Activated CD8-positive, alpha-beta memory T cell treated with anti-CD3 and anti-CD28 coated beads, Interleukin-2, amount 10 ng/mL, durations not matched to agents 7 days and 5 days (primary cell): ENCODE measurements at places on chromosomes 4 and X.

DNA sequence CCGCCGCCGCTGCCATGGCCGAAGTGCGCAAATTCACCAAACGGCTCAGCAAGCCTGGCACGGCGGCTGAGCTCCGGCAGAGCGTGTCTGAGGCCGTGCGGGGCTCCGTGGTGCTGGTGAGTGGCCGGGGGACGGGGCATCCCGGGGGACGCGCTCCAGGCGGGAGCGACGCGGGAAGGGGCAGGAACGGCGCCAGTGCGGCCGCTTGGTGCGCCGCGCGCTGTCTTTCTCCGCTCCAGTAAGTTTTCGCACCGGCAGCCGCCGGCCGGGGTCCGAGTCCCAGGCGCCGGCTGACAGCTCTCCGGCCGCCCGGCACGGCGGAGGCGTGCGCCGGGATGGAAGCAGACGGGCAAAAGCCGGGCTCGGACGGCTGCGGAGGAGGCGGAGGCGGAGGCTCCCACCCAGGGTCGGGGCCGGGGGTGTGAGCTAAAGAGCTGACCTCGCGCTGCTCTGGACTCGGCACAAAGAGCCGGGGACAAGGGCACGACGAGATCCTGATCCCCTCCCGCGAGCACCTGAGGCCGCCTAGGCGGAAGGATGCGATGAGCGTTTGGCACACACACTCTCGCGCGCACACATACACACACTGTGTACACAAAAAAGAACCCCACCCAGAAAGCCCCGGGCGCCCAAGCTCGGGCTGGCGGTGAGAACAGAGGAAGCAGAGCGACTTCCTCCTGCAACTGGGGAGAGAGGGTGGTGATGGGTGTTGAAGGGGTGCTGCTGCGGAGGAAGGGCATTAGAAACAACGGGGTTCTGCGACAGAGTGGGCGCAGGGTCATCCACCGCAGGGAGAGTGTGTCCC, 545 bp downstream of the DOCK11 start:
- peak; percentile 90 for DNase-seq

DNA sequence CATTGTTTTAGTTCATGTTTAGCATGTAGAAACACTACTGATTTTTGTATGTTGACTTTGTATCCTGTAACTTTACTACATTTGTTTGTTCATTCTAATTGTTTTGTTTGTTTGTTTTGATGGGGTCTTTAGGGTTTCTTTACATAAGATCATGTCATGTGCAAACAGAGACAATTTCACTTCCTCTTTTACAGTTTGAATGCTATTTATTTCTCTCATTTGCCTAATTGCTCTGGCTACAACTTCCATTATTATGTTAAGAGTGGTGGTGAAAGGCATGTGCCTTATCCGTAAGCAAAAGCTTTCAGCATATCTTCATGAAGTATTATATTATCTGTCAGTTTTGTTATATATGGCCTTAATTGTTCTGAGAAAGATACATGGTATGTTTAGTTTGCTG, 571.1 kb downstream of the PCDH7 start:
- DNase-seq, result no peak

DNA sequence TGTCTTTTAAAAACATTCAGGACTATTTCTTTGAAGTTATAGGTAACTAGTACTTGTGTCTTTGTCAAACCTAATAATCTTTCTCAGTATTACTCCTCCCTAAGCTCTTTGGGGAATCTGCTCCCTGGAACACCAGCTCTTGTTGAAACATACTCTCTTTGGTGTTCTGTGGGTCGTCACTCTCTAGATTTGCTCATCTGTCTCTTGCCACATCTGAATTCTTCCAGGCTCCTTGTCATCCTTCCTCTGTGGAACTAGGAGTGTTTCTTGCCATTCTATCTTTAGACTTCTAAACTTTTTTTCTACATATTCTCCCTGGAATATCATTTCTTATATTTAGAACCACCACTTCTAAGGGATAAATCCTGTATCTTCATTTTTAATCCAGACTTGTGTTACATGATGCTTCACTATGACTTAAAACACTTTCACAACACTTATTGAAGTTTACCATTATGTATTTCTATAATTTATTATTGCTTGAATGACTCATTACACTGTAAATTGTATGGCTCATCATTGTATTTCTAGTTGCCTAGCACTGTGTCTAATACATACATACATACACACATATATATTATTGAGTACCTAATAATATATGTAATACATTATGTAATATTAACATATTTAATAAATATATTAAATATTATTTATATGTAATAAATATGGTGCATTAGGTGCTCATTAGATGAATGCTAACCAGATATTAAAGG, 186.1 kb downstream of the TMA16 start:
- no peak for DNase-seq

- no peak for DNase-seq
These were observed 55.7 kb upstream of the EOLA2 start for GRCh38 chrX:149993989-149994388.

DNA sequence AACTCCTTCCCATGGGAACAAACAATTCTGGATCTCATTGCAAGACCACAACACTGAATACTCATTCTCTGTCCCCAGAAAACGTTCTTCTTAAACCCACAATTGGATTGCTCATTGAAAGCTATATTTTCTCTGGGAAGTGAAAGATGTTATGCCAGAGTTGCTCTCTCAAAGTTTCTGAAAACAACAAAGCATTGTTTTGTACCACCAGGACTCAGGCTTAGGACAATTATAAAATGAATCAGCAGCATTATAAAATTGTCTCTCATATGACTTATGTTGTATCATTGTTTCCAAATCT, 26.5 kb downstream of the TFDP3 start:
- DNase-seq, result no peak

GRCh38 chrX:24828147-24828546, 134.4 kb downstream of the POLA1 start:
- DNase-seq, result no peak

DNA sequence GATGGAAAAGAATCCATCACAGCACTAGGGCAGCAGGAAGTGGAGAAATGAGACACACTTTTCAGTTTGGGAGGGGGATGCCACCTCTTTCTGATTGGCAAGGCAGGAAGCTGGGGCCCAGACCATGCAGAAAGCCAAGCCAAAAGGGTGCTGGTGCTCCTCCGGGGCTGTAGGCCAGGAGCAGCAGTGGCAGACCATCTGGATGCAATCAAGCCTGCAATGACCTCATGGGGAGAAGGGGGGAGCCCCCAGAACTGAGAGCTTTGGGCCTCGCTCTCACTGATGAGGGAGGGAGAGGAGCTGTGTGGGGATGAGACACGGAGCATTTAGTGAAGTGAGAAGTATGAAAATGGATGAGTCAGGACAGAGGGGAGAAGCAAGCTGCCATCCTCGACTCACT, 141.3 kb upstream of the NALF2 start:
- no peak for DNase-seq

- DNase-seq, result no peak
These were observed 935.0 kb upstream of the INTU start for GRCh38 chr4:126697748-126698147.

DNA sequence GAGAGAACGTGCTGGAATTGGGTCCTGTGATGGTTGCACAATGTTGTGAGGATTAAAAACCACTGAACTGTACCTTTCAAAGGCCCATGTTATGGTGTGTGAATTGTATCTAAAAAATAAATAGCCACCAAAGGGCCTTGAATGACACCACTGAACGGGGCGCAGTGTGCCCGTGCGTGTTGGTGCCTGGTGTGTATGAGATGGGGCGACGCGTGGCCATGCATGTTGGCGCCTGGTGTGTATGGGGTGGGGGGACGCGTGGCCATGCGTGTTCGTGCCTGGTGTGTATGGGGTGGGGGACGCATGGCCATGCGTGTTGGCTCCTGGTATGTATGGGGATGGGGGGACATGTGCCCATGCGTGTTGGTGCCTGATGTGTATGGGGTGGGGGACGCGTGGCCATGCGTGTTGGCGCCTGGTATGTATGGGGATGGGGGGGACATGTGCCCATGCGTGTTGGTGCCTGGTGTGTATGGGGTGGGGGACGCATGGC, 66.6 kb upstream of the HELT start:
- no peak for DNase-seq

DNA sequence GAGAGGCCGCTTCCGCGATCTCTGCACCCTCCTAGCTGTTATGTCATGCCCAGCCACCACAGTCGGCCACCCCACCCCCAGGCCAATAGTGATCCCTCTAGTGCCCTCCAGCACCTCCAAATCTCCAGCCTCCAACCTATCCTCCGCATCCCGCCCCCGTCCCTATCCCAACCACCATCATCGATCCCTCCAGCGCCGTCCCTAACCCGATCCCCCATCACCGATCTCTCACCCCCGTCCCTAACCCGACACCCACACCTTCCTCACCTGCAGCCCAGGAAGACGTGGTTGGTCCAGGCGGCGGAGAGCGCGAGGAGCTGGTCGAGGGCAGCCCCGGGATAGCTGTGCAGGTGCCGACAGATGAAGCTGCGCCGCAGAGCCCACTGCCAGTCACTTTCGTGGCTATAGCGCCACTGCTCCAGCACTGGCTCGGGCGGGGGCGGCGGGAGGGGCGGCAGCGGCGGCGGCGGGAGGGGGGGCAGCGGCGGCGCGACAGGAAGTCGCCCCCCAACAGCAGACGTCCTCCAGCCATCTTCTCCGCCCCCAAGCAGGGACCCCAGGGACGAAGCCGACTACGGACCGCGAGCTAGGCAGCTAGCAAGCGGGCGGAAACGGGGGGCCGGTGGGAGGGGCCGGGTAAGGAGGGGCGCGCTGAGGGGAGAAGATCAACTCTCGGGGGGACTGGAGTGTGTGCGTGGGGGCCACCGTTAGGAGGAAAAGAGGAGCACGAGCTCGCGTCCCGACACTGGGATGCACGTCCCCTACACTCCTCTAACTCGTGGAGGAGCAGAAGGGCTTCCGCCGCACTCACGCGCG, 552 bp downstream of the NKRF start:
- DNase-seq, result peak; percentile 69

- no peak for DNase-seq
These were observed 3.1 kb downstream of the POU3F4 start for GRCh38 chrX:83511208-83511607.

DNA sequence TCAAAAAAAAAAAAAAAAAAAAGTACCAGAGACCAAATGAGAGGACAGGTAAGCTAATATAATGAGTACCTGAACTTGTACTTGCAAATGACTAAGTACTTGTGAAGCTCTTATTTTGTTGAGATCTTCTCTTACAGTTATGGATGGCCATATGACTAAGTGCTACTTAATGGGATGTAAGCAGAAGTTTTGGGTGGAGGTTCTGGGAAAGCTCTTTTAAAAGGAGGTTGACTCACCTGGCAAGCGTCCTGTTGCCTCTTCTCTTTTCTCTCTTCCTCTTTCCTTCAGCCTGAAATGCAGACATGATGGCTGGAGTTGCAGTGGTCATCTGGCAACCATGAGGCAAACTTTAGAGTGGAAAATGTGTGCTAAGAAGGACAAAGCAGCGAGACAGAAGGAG, 36.9 kb upstream of the MED14 start:
- DNase-seq, result no peak

DNA sequence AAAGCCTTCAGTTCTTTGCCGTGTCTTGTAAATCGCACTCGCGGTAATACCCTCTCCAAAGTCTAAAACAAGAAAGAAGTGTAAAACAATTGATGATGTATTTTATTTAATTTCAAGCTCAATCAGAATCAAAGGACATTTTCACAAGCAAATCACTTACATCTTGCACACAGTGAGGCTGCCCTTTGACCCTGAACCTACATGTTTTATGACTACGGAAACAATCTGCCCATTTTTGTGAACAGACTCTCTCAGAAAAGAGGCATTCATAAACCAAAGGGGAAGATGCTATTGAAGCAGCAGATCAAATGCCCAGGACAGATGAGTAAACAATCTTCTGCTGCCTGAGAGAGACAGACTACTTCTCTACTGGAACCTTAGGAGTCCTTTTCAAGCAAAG, 76.0 kb upstream of the DDX60 start:
- no peak for DNase-seq

- DNase-seq, result no peak
These were observed 11.1 kb downstream of the DRP2 start for GRCh38 chrX:101230636-101231035.

GRCh38 chrX:100083211-100083610, 326.9 kb downstream of the PCDH19 start:
- no peak for DNase-seq

- no peak for DNase-seq
These were observed 34.1 kb downstream of the HTRA3 start for GRCh38 chr4:8303485-8304281.

DNA sequence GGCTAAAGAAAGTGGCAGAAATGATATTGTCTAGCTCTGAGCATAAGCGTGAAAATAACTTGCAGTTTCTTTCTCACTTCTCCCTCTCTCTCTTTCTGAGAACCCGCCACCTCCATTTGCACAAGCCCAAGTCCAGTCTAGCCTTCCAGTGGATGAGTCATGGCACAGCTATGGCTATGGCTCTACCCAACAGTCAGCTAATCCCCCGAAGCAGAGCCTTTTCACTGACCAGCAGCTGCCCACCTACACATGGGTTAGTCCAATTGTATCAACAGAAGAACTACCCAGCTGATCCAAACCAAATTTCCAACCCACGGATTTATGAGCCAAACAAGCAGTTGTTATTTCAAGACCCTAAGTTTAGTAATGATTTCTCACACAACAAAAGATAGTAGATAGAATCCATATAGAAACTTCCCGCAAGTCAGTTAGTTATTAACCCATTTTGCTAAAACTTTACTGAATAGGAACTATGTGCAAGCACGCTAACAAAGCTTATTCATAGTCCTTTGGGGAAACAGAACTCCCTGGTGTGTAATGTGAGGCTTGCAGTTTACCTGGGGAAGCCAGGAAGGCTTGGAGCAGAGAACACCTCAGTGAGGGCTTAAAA, 282.3 kb downstream of the INPP4B start:
- DNase-seq, result no peak

DNA sequence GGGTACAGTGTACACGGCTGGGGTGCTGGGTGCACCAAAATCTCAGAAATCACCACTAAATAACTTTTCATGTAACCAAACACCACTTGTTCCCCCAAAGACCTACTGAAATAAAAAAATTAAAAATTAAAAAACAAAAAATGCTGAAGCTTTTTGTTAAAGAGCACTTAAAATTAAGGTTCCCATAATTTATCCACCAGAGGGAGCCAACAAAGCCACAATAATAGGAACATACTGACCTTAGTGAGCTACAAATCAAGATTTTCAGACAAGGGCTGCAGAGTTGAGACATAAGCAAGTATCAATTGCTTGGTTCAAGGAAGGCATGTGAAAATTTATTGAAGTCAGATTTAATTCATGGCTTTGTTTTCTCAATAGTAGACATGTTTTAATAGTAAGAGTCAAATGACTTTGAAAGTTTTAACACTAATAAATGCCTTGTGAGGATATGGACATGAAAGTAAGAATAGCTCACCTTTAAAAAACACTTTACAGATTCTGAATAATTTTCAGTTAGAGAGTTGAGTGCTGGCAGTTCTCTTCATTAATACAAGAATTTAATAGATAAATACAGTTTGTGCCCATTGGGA, 43.0 kb upstream of the SCOC start:
- no peak for DNase-seq

GRCh38 chr4:80185787-80186548, 11.3 kb upstream of the PRDM8 start:
- no peak for DNase-seq

DNA sequence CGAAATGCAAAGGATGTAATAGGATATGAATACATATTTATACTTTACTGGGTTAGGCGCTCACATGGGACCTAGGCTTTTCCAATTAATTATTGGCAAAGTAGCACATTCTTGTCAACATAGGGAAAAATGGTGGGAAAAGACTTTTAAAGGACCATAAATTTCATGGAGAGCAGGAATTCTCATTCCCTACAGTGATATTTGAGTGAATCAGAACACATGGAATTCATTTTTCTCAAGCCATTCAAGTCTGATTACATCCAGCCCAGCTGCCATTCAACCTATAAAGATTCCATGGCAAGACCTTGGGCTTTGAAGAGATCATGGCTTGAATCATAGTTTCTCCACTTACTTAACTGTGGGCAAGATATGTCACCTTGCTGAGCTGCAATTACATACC, 150.4 kb downstream of the SOWAHB start:
- no peak for DNase-seq
